Dermis microvascular lymphatic vessel endothelial cell (primary cell): ENCODE measurements at places on chromosomes 7 and 10. TPM values are rescaled to one million over a fixed set of nuclear protein-coding genes. Genes with fewer than 3 reads are reported as not detected.

Gene CLEC2L
- not detected in 2 replicates for total RNA-seq

Gene FGFR2
- total RNA-seq: 0.13 TPM in 2 replicates

Gene OR13A1
- total RNA-seq: not detected in 2 replicates

Gene GJD4
- not detected in 2 replicates for total RNA-seq

Gene DENND2A
- 0.64 and 0.89 TPM in 2 replicates for total RNA-seq
